ENCODE measurements at places on chromosomes 3 and 15. TPM values are rescaled to one million over a fixed set of nuclear protein-coding genes. Genes with fewer than 3 reads are reported as not detected.

GRCh38 chr3:56988458-56989168 lies 71.9 kb upstream of the SPATA12 start:
- no peaks in the 10 kb centered on the region for H3K27me3 ChIP-seq
- peak overlapping the region; percentile 71 for H3K27ac ChIP-seq
- no peak overlapping the region for H3K4me3 ChIP-seq

GRCh38 chr3:146542179-146542578 lies 2.2 kb downstream of the PLSCR1 start:
- no peaks in the 10 kb centered on the region for H3K27me3 ChIP-seq
- peak overlapping the region; percentile 65 for H3K4me3 ChIP-seq
- no peak overlapping the region for H3K27ac ChIP-seq
- no peaks in the 10 kb centered on the region for H3K36me3 ChIP-seq
- peaks cover 43% of the 10 kb centered on the region for H3K4me1 ChIP-seq
- DNase-seq, result peak; percentile 10

DNA sequence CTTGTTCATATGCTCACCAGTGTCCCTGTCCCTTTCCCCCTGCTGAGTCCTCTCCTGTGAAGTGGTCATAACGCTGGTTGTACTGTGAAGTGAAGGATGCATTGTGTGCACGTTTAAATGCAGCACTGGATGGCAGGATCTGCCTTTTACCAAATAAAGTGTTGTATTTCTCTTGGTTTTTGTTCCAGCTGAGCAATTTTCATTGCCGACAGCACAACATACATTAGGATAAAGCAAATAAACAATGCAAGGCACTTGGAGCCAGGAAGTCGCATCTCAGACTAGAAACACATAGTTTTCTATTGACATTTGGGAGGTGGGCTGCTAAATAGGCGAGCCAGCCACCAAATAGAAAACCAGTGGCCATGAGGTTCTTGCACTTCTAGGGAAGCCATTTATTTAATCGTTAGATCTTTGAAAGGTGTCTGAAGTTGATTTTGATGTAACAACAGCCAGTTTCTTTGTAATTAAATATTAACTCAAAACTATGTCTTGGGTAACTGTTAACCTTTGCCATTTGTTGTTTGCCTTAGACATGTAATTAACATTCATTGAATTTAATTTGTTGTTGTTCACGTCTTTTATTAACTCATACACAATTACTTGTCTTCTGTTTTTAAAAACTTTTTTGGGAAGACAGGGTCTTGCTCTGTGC lies 185.3 kb downstream of the FNDC3B start:
- H3K27me3 ChIP-seq, result no peaks in the 10 kb centered on the region
- no peak for DNase-seq
- H3K4me3 ChIP-seq, result no peak overlapping the region
- H3K4me1 ChIP-seq, result peaks cover 46% of the 10 kb centered on the region
- H3K27ac ChIP-seq, result no peak overlapping the region

DNA sequence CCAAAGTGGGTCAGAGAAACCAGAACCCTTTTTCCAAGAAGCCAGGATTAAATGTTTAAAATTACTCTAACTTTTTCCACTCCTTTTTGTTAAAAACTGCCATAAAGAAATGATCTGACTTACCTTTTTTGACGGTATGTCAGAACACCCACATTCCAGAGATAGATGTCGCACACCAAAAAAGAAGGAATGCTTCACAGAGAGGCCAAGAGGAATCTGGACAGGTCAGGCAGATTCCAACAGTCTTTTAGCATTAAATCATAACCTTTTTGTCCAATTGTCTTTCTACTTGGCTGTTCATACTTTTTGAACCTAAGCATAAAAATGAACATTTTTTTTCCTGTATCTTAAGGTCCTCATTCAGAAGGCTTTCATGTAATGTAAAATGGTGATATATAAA lies 846.9 kb downstream of the NSUN3 start:
- H3K4me3 ChIP-seq, result no peak overlapping the region
- no peaks in the 10 kb centered on the region for H3K27me3 ChIP-seq
- no peak for DNase-seq
- no peaks in the 10 kb centered on the region for H3K36me3 ChIP-seq
- H3K4me1 ChIP-seq, result no peaks in the 10 kb centered on the region

- no peaks in the 10 kb centered on the region for H3K36me3 ChIP-seq
- no peak overlapping the region for H3K27ac ChIP-seq
- no peak overlapping the region for H3K4me3 ChIP-seq
- no peak for DNase-seq
These were observed 56.0 kb upstream of the SNRPN start for GRCh38 chr15:24898715-24899272.

- no peak for DNase-seq
- peaks cover 8% of the 10 kb centered on the region for H3K36me3 ChIP-seq
- H3K27me3 ChIP-seq, result no peaks in the 10 kb centered on the region
- H3K4me1 ChIP-seq, result peaks cover 13% of the 10 kb centered on the region
These were observed 28.7 kb downstream of the ATP13A3 start for GRCh38 chr3:194458131-194458530.

GRCh38 chr15:26772154-26773066 lies at the start of gene GABRB3:
TSS of gene GABRB3 (minus strand) at chr15:26773066.
- no peaks in the 10 kb centered on the region for H3K27me3 ChIP-seq
- no peak for DNase-seq
- peaks cover 16% of the 10 kb centered on the region for H3K4me1 ChIP-seq
- H3K27ac ChIP-seq, result peak within 1 kb of the TSS; percentile 10

GRCh38 chr3:13167064-13167743 lies 94.0 kb upstream of the IQSEC1 start:
- DNase-seq, result no peak

GXYLT2 gene
- 5.2 TPM for total RNA-seq

TMEM207 gene
- total RNA-seq, result not detected

CDC25A gene
- total RNA-seq, result 0.33 TPM

GRM2 gene
- total RNA-seq, result 0.99 TPM
